ENCODE measurements at places on chromosomes 4 and X.

DNA sequence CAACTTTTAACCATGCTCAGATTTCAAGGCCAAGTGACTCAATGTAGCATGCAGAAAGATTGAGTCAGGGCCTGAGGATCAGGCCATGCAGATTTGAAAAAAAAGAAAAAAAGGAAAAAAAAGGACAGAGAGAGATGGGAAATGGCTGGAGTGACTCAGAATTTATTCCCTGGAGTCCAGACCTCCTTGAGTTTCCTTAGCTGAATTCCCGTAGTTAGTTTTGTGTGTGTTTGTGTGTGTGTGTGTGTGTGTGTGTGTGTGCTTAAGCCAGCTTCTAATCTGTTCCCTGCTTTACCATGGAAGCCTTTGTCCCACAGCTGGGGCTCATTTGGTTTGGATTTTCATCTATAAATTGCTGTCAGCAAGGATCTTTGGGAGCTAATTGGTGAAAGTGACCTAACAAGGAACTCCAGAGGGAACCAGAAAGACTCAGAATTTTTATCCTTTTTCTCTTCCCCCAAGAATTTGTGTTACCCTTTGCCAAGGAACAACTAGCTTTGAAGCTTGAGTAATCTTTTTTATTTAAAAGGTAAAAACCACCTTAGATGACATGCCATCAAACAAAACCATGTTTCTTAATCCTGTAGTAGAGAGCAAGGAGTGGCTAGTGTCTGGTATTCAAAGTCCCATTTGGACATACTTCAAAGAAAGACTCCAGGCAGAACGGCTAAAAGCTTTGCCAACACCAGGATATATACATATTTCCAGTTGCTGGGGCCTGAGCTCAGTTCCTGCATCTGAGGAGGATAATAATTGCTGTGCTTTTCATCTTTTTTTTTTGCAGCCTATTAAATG is 109.0 kb upstream of the DDIT4L start:
- no peak for DNase-seq

DNA sequence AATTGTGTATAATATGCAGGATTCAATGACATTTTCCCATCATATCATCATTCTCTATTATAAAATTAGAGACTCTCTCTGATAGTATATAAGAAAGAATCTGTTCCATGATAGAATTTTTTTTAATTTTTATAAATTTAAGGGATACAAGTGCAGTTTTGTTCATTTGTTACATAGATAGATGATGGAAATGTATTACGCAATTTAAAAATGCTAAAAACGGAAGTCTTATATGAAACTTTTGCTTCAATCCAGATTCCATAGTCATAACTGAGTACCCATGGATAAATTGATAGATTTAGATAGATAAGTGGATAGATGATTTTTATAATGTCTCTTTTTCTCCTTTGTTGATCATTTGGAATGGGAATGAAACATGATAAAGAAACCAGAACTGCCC is 24.9 kb upstream of the MAGEB2 start:
- DNase-seq: no peak

GRCh38 chr4:25160714-25161592 is 704 bp upstream of the SEPSECS start:
- peak; percentile 8 for DNase-seq

GRCh38 chr4:8349664-8350236 is 80.2 kb downstream of the HTRA3 start:
- no peak for DNase-seq

- DNase-seq: no peak
Measured at GRCh38 chrX:32842053-32842452, 369.3 kb downstream of the DMD start.

- DNase-seq: no peak
Measured at GRCh38 chrX:74132280-74132679, 171.7 kb upstream of the ZCCHC13 start.

- DNase-seq: no peak
Measured at GRCh38 chr4:115126491-115126890, 13.1 kb upstream of the NDST4 start.

GRCh38 chrX:11609109-11609508 is 56.6 kb downstream of the ARHGAP6 start:
- DNase-seq: no peak

GRCh38 chrX:23637187-23637586 is 30.1 kb upstream of the PRDX4 start:
- DNase-seq: no peak

DNA sequence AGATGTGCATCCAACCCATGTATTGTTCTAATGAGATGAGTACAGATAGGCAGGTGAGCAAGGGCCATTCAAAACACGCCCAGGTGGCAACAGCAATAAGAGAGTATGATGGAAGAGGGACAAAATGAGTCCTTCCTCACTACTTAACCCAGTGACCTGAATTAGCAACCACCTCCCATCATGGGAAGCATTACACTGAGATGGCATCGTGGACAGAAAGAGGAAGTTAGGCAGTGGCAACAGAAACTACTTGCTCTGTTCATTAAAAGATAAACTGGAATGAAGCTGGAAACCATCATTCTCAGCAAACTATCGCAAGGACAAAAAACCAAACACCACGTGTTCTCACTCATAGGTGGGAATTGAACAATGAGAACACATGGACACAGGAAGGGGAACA is 17.2 kb downstream of the RXFP1 start:
- no peak for DNase-seq

DNA sequence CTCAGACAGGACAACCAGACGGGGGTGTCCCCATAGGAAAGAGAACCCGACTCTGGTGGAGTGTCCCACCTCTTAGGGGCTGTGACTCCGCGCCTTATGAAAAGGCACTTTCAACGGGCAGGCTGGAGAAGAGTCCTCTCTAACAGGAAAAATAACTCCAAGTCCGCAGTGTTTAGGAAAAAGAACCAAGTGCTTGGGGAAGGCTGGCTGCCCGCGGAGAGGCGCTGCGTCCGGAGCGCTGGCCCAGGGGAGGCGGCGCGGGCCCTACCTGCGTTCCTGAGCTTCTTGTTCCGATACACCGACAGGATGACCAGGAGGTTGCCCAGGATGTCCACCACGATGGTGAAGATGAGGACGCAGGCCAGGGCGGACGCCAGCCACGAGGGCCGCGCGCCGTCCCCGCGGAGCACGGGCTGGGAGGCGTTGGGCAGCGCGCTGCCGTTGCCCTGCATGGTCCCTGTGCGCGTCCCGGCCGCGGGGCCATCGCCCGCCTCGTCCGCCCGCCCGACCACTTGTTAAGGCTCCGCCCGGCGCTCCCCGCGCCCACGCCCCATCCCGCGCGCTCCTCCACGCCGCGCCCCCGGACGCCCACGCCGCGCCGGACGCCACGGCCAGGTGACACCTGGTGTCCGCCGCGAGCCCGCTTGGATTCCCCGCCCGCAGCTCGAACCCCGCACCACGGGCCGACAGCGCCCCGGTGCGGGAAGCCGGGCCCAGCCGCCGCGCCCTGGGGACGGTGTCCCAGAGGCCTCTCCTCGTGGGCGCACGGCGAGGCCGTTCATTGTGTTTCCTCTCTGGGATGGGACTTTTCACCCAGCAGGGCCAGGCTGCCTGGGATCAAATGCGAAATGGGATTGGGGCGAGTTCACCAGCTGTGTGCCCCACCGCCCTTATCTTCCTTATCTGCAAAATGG is at the start of gene MTNR1A:
MTNR1A (minus strand) TSS at position 654 of the 914 bp plus-strand sequence; CDS start at position 452, 202 bp downstream.
- DNase-seq: no peak

DNA sequence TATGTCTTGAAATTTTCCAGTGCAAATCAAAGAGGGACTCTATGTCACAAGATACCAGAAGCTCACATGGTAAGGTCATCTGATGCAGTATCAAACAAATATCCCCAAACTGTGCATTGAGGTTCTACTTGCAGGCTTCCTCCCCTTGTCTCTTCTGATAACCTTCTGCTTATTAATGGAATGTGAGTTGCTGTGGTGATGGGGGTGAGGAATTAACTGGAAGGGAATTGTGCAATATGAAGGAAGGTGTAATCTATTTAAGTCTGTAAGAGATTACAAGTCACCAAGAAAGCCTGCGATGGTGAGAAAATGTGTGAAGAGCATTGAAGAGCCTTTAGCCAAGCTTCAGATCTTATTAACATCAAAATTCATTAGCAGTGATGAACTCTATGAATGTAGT is 15.4 kb upstream of the MAGED1 start:
- no peak for DNase-seq

DNA sequence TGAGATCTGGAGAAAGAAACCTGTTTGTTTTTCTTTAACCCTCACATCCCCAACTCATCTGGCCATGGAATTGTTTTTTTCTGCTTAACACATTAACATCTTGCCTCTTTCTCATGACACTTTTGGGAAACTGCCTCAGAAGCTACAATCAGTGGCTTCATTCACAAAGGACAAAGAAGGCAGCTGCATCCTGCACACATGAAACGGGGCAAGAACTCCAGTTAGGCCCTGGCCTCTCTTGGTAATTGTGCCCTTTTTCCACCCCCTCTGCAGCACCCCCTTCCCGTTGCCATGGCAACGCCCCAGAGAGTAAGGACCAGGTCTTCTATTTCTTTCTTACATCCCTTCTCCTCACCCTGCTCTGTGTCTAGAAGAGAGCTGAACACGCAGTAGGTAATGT is 103.4 kb downstream of the PDGFRA start:
- DNase-seq: no peak

GRCh38 chr4:61555789-61556188 is 355.7 kb downstream of the ADGRL3 start:
- no peak for DNase-seq

GRCh38 chr4:88159229-88159725 is 838 bp upstream of the ABCG2 start:
- no peak for DNase-seq

DNA sequence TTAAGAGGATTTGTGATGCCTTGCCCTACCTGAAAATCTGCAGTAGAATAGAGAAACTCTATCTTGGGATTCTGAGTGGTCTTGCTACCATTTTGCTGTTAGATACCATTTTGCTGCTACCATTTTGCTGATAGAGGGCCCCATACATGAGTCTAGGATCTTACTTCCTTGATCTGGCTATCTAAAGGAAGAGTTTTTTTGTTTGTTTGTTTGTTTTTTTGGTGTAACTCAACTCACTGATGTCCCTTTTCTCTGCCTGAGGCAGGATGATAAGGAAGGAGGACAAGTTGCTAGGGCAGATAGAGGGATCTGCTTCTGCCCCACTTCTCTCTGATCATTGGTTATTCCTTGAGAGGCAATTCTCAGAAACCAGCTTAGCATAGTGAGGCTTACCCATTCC is 31.0 kb downstream of the XK start:
- DNase-seq: no peak

DNA sequence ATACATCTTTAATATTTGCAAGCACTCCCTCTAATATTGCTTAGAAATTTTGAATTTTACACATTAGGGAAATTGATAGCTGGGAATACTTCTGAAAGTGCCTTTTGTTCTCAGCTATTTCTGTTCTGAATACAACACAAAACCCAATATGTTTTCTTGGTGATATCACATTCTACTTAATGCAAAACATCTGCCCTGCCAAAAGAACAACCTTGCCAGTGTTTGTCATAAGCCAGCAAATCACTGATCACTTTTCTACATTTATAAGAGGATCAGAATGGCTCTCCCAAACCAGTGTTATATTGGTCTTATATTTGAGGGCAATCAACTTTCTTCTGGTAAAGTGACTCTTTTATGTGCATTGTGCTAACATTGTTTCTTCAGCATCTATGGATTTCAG is 126.8 kb upstream of the APOOL start:
- no peak for DNase-seq

DNA sequence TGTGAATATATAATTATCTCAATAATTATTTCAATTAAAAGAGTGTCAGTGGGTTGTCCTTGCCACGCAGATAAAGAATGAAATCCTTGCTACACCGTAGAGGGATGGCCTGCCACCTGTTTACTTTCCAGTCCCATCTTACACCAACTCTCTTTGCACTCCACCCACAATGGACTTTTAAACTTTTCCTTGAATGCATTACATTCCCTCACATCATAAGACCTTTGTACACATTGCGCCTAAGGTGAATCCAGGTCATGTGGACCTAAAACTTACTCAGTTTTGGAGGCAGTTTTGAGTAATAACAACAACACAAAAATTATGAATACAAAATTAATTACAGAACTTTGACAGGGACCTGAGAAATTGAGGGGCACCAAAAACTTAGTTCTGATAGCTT is 78.7 kb upstream of the PDE5A start:
- DNase-seq: no peak

- no peak for DNase-seq
Measured at GRCh38 chr4:15694431-15694830, 8.4 kb upstream of the BST1 start.

- no peak for DNase-seq
Measured at GRCh38 chr4:108533245-108533844, 87.0 kb upstream of the RPL34 start.

DNA sequence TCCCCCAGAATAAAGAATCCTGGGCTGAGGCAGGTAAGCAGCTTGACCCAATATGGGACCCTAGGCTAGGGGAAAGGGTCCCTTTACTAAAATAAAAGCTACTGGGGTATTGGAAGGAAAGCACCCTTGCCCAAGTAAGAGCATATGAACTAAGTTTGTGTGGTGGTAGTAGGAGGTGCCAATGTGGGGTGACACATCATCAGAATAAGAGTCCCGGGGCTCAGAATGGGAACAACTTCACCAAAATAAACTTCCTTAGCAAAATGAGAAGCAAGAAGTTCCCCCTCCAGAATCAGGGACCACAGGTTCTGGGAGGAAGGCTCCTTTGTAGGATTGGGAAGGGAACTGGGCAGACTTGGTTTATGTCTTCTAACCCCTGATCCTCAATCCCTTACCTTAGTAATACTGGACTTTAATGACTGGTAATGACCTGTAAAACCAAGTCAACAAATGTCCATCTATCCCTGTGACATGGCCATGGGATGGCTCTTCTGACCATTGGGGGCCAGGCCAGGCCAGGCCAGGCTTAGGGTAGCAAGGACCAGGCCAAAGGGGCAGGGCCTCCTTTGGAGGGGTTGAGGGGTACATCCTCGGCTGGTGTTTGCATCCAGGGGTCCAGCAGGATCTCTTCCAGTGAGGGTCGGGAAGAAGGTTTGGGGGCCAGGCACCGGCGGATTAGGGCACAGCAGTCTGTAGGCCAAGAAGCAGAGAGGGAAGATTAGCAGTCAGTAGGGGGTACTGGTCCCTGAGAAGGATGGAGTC is 2.3 kb upstream of the SLC35A2 start:
- no peak for DNase-seq

DNA sequence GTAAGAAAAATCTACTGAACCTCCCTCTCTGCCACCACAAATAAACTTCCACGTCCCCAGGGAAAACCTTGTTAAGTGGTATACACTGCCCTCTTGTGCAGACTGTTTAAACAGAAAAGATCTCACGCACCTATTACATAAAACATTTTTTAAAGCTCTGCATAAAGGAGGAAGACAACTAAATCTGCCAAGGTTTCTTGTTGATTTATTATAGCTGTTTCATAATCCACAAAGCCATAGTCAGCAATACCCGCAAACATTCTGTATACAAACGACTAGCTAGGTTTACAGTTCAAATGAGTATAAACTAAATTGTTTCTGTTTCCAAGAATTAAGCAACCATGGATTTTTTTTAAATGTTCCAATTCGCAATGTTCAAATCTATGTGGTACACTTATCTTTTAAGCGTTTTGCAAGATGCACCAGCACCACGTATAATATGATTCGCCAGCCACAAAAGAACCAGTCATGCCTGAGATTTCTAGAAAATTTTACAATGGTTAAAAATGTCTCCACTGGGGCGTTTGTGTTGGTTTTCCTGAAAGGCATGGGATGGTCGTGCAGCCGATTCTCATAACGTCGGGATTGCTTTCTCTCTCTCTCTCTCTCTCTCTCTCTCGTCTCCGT is 164.6 kb downstream of the PRKX start:
- DNase-seq: no peak

GRCh38 chr4:103067841-103068547 is 8.6 kb downstream of the SLC9B2 start:
- no peak for DNase-seq

All from GM12892 (cell line).